Transverse colon (tissue), 4 donors: ENCODE measurements at places on chromosomes 1 and 21. TPM values are rescaled to one million over a fixed set of nuclear protein-coding genes. Genes with fewer than 3 reads are reported as not detected.

Gene SYCP1
- not detected for total RNA-seq

Gene TBX15
- not detected for total RNA-seq

Gene APCS
- total RNA-seq = not detected

GRCh38 chr21:40803101-40803500 is 43.9 kb downstream of the DSCAM start:
- no peak for DNase-seq

- no peak for DNase-seq
These were observed at the start of gene LCE2A for GRCh38 chr1:152697701-152698600. Gene LCE2A (plus strand): TSS chr1:152698345. CDS start chr1:152698902, 557 bp downstream.

- DNase-seq = no peak
These were observed 59.5 kb downstream of the MTR start for GRCh38 chr1:236854605-236854983.

Gene PGLYRP3
- total RNA-seq = not detected

Gene FAM167B
- total RNA-seq = 1.5 TPM

DNA sequence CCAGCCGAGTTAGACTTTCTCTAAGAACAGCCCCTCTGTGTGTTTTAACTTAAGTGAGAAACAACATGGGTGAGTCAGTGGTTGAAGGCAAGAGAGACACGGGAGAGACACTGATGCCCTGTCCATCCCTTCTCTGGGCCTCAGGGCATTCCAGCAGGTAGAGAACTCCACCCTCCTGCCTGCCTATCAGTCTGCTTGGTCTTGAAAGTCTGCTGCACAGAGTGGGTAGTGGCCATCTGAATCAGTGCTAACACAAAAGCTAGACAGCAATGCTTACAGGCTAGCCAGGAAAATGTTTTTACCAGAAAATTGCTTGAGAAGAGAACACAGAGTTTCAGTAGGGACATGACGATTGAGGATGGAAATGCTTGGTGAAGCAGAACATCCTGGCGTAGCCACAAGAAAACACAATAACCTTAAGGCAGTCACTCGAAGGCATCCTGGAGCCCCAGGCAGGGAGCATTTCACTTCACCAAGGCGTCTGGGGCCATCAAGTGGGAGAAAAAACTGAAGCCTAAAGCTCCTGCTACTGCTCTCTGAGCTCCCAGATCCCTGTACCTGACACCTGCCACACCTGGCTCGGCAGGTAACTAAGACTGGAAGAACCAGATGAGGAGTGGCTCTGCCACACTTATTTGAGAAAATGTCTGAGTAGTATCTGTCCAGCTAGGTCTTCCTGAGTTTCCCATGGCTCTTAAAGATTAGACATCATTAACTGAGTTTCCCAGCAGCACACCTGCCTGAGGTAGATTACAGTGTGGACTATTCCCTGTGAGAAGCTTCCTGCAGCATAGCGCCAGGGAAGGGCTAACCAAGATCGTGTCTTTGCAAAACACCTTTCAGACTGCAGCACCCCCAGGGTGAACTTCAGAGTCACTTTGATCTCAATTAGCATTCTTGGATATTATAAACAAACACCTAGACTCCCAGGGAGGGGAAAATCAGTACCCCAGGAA is 18.1 kb upstream of the LBR start:
- DNase-seq = peak; percentile 60

Gene LRRC42
- 4.4 TPM for total RNA-seq

Gene OR2L2
- total RNA-seq = 1.5 TPM

DNA sequence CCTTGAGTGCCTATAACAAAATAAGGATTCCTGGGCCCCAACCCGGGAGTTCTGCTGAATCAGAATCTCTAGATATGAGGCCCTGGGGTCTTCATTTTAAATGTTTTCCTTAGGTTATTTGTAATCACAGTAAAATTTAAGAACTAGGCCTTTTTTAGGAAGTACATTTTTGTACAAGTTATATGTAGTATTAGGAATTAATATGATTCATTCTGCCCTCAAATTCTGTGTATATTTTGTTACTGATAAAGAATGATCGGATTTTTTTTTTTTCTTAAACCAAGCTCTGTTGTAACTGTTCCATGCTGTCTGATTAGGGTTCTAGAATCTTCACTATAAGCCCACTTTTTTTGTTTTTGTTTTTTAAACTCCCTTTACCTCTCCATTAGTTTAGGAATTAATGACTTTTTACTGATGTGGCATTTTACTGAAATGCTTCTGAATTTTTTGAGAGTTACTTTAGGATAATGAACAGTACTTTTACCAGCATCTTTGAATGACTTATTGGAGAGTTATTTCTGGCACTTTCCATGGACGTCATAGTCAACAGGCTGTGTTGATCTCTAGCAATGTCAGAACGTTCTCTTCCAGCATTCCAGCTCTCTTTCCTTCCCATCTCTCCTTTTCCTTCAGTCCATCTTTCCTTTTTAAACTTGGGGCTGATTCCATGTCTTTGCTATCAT is 48.3 kb downstream of the CLIC4 start:
- no peak for DNase-seq

GRCh38 chr1:40140211-40140973 is 20.8 kb upstream of the RLF start:
- DNase-seq = no peak

Gene EPHA2
- total RNA-seq = 2.6 TPM

DNA sequence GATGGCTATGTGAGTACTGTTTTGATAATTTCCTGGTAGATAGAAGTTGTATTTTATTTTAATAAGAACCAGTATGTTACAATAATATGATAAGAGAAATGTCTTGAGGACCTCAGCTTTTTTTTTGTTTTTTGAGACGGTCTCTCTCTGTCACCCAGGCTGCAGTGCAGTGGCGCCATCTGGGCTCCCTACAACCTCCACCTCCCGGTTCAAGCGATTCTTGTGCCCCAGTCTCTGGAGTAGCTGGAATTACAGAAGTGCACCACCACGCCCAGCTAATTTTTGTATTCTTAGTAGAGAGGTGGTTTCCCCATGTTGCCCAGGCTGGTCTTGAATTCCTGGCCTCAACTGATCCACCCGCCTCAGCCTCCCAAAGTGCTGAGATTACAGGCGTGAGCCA is 968.1 kb upstream of the ADGRL4 start:
- no peak for DNase-seq

Gene KCNT2
- total RNA-seq = 1.7 TPM

Gene ATAD3B
- 56.5 TPM for total RNA-seq

DNA sequence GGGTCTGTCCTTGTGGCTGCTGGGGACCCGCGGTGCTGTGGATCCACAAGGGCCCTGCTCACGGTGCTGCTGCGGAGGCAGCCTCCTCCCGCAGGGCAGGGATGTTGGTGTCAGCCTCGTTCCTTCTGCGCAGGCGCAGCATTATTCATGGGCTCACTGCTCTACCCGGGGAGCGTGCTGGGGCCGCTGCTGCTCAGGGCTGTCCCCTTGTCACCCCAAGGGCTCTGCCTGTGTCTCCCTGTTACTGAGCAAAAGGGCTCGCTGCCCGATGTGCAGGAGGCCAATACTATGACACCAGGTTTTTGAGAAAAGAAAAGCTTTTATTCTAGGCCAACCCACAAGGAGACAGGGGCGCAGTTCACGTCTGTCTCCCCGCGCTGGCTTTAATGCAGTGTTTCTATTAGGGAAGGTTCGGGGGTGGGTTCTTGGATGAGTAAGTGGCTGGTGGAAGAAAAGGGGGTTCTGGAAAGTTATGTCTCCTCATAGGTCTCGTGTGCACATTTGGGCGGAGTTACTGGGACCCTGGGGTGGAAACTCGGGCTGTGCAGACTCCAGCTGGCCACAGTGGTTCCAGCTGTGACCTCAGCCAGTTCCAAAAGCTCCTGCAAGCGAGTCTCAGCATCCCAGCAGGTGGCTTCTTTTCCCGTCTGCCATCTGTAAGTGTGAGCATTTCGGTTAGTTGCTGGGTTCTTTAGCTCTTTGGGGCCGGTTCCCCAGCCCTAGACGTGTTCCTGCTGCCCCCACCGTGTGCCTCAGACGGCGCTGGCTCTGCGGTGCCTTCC is 40.8 kb upstream of the LRRC3 start:
- DNase-seq = no peak

Gene NUP210L
- total RNA-seq = not detected

DNA sequence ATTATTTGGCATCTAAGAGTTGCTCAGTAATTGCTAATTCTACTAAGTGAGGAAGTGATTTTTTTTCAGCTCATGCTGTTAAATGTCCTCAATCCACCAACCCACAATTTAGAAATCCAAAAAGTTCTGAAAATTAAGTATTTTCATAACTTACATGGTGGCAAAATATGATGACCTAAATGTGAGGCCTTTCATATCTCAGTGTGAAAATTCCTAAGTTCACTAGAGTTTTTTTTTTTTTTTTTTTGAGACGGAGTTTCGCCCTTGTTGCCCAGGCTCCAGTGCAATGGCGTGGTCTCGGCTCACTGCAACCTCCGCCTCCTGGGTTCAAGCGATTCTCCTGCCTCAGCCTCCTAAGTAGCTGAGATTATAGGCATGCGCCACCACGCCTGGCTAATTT is 5.6 kb downstream of the NUCKS1 start:
- no peak for DNase-seq

DNA sequence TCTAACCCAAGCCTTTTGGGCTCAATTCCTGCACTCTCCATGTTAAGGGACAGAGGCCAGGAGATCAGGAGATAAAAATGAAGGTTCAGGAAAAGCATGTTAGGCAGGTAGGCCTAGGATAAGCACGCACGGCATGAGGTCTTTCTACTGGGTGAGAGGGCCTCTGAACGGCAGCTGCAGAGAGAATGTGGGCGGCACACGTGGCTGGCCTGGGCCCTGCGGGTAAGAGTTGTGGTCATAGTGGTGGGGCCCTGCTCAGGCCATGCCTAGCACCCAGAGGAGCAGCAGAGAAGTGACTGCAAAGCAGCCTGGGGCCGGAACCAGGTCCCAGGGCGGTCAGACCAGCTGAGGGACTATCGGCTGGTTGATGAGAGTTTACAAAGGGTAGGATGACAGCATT is 7.5 kb upstream of the FOXO6 start:
- DNase-seq = no peak

Gene SNX7
- 32.9 TPM for total RNA-seq

- no peak for DNase-seq
These were observed 67.4 kb upstream of the STUM start for GRCh38 chr1:226481133-226481532.

DNA sequence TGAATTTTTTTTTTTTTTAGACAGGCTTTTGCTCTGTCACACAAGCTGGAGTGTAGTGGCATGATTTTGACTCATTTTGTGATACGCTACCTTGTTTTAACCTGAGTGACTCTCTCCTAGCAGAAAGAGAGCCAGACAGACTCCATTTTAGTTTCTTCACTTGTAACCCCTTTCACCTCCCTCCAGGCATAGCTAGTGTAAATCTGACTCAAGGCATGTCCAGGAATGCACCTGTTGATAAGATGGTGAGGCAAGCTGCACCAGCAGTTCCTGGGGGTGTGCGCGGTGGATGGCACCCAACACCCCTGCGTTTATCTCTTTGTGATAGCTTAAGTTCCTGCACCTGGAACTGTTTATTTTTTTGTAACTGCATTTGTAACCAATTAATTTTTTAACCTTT is 4.7 kb upstream of the PHACTR4 start:
- no peak for DNase-seq

Gene ESRRG
- 0.32 TPM for total RNA-seq

GRCh38 chr21:32467291-32467690 is 54.8 kb downstream of the EVA1C start:
- DNase-seq = no peak

DNA sequence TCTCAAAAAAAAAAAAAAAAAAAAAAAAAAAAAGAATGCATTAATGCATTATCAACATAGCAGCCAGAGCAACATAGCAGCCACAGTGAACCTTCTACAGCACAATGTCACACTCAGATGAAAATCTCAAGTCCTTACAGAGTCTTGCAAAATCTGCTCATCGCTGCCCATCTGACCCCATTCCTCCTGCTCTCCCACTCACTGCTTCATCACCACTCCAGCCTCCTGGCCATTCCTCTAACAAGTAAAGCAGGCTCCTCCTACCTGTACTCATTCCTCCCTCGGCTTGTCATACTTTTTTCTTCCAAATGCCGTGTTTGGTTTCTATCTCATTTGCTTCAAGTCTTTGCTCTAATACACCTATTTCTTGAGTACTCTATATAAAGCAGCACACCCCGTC is 29.5 kb downstream of the BRINP2 start:
- DNase-seq = no peak

DNA sequence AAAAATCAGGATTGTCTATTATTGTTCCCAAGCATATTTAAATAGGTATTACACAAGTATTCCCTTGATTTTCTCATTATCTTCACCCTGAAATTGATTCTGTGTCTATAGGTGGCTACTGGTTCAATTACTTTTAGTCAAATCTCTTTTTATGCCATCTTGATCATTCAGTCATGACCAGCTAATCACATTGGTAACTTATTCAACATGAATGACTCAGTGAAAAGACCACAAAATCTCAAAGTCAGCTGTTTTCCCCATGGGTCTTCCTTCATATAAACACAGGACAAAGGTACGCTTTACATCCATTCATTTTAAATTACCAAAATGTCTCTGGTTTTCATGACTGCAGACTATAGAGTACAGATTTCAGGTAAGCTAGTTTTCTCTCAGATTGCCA is 23.7 kb upstream of the NRIP1 start:
- no peak for DNase-seq

Gene ZNF593OS
- total RNA-seq = not detected

DNA sequence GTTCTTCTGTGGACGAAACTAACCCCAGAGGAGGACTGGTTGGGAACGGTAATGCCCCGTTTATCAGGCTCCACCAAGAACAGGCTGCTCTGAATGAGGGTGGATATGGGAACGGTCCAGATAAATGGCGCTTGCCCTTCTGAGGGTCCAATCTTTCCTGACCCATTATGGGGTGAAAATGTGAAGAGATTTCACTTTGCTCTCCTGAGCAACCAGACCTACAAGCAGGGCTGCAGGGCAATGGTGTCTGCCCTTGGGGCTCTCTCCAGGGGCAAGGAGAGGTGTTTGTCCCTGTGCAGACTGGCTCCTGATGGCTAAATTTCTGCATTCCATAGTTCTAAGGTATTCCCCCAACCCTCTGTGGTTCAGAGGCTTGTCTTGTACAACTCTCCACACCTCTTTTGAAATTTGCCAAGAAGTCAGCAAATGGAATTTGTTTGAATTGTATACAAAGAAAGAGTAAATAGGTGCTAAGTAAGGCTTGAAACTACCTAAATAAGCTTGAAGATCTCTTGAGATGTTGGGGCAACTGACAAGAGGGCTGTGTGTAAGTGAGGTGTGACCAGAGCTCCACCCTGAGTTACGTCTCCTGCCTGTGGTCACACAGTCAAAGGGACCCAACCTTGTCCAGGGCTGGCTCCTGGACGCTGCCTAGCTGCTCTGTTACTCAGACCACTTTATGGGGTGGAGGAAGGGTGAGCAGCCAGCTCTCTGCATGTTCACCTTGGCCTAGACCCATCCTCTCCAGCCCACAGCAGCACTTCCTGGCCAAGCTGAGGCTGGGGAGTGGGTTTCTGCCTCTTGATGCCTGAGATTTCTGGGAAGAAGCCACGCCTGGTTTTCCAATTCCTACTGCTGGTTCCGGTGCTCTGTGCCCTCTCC is 24.8 kb downstream of the SLC2A1 start:
- DNase-seq = no peak

Gene CACNA1S
- not detected for total RNA-seq

Gene LCE6A
- not detected for total RNA-seq

- no peak for DNase-seq
These were observed 11.6 kb upstream of the CD1D start for GRCh38 chr1:158169105-158169504.

- DNase-seq = peak; percentile 60
These were observed 351 bp downstream of the MIXL1 start for GRCh38 chr1:226223786-226224244.

Gene MIXL1
- total RNA-seq = 0.32 TPM

Gene OPRD1
- under 0.01 TPM for total RNA-seq

Gene MLLT11
- total RNA-seq = not detected
